IMR-90 (cell line): ENCODE measurements at places on chromosomes 12 and 14. TPM values are rescaled to one million over a fixed set of nuclear protein-coding genes. Genes with fewer than 3 reads are reported as not detected.

The SYT10 gene
- total RNA-seq, result not detected in 2 replicates

The SIX6 gene
- total RNA-seq, result not detected in 2 replicates

The BCL2L2 gene
- total RNA-seq, result 14.5 and 16.9 TPM in 2 replicates

The NAV3 gene
- total RNA-seq, result 98.3 and 106 TPM in 2 replicates

The EXOC3L4 gene
- total RNA-seq, result not detected in 2 replicates

The LRRC10 gene
- total RNA-seq, result not detected in 2 replicates

The TAS2R42 gene
- not detected in 2 replicates for total RNA-seq

The ADAMTS20 gene
- total RNA-seq, result not detected in 2 replicates

The HRK gene
- not detected in 2 replicates for total RNA-seq

The SLC10A1 gene
- total RNA-seq, result not detected in 2 replicates

The CLEC1B gene
- not detected in 2 replicates for total RNA-seq

The LTB4R2 gene
- total RNA-seq, result 0.56 and 0.72 TPM in 2 replicates

The CCDC197 gene
- not detected in 2 replicates for total RNA-seq

The ZNF410 gene
- 73.9 and 89.1 TPM in 2 replicates for total RNA-seq

The MGP gene
- 0.56 and 1.4 TPM in 2 replicates for total RNA-seq

The PRPH gene
- not detected in 2 replicates for total RNA-seq

The JPH4 gene
- total RNA-seq, result not detected in 2 replicates

The DCAF11 gene
- total RNA-seq, result 46.7 and 52.0 TPM in 2 replicates

The NYNRIN gene
- 1.7 and 2.2 TPM in 2 replicates for total RNA-seq

The SPRYD4 gene
- 1.4 and 1.8 TPM in 2 replicates for total RNA-seq

The JAG2 gene
- total RNA-seq, result 0.18 and 0.28 TPM in 2 replicates

The MYF5 gene
- not detected in 2 replicates for total RNA-seq

The CSAD gene
- 5.0 and 5.4 TPM in 2 replicates for total RNA-seq

The NOVA1 gene
- 0.90 and 1.1 TPM in 2 replicates for total RNA-seq

The ABCC9 gene
- total RNA-seq, result 5.6 and 6.6 TPM in 2 replicates

The PTGDR gene
- not detected in 2 replicates for total RNA-seq

The CLEC6A gene
- not detected in 2 replicates for total RNA-seq

The INHBC gene
- total RNA-seq, result not detected in 2 replicates

The OTOGL gene
- 0.18 and 0.28 TPM in 2 replicates for total RNA-seq

The TCL1B gene
- total RNA-seq, result not detected in 2 replicates

The DHRS2 gene
- total RNA-seq, result under 0.01 and 0.18 TPM in 2 replicates

The PMCH gene
- total RNA-seq, result not detected in 2 replicates
